ENCODE measurements at places on chromosomes 2 and 18. TPM values are rescaled to one million over a fixed set of nuclear protein-coding genes. Genes with fewer than 3 reads are reported as not detected.

Gene SPTBN1
- total RNA-seq, result 277 TPM

Gene NYAP2
- total RNA-seq, result 0.19 TPM

Gene NAB1
- total RNA-seq, result 25.4 TPM

Gene LDLRAD4
- total RNA-seq, result 40.1 TPM

Gene AMER3
- not detected for total RNA-seq

Gene CNNM3
- total RNA-seq, result 5.6 TPM

Gene SIX2
- 7.4 TPM for total RNA-seq

Gene CCDC74B
- total RNA-seq, result 3.0 TPM

Gene GNLY
- not detected for total RNA-seq

Gene PKDCC
- total RNA-seq, result 6.9 TPM

Gene CFC1
- total RNA-seq, result not detected

Gene NEU2
- total RNA-seq, result not detected

Gene NPHP1
- total RNA-seq, result 3.3 TPM

Gene NCKAP5
- total RNA-seq, result 2.7 TPM

- peaks cover 15% of the 10 kb centered on the region for H3K4me1 ChIP-seq
- H3K36me3 ChIP-seq, result no peaks in the 10 kb centered on the region
- no peak overlapping the region for H3K4me3 ChIP-seq
- DNase-seq, result peak; percentile 95
- no peaks in the 10 kb centered on the region for H3K27me3 ChIP-seq
Measured at GRCh38 chr2:196601430-196602306, 37.8 kb upstream of the CCDC150 start.

- DNase-seq, result no peak
- H3K27ac ChIP-seq, result no peak overlapping the region
Measured at GRCh38 chr2:11903085-11903606, 156.7 kb downstream of the LPIN1 start.

DNA sequence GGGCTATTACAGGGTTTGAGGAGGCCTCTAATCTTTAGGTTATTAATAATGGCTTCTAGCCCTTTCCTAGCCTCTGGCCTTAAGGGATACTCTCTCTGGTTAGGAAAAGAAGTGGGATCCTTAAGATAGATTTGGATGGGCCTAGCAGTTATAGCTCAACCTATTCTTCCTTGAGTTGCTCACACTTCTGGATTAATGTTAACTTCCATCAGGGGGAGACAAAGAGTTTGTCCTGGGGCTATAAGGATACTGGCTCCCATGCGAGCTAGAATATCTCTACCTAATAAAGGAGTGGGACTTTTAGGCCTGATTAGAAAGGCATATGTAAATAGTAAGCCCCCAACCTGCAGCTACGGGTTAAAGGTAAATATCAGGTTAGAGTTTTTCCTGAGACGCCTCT, 14.3 kb upstream of the PTH2R start:
- H3K27ac ChIP-seq, result no peak overlapping the region
- H3K36me3 ChIP-seq, result no peaks in the 10 kb centered on the region

DNA sequence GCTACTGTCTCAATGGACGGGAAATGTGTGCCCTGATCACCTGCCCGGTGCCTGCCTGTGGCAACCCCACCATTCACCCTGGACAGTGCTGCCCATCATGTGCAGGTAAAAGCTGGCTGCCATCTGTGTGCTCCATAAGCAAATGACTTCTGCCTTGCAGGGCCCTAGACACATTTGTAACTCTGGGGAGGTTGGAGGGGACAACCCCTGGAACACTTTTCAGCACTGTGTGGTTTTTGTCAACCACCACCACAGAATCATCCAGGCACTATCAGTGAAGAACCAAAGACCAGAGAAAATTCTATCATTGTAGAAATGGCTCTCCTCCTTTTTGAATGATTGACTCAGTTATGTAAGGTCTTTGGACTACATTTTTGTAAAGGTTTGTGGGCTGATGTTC, 84.3 kb downstream of the FEZ2 start:
- no peaks in the 10 kb centered on the region for H3K27me3 ChIP-seq
- DNase-seq, result no peak
- no peak overlapping the region for H3K27ac ChIP-seq
- H3K4me3 ChIP-seq, result no peak overlapping the region
- peaks cover 87% of the 10 kb centered on the region for H3K36me3 ChIP-seq
- H3K4me1 ChIP-seq, result no peaks in the 10 kb centered on the region

GRCh38 chr2:238874330-238875050, 26.6 kb downstream of the TWIST2 start:
- H3K36me3 ChIP-seq, result no peaks in the 10 kb centered on the region
- no peak for DNase-seq
- H3K4me3 ChIP-seq, result no peak overlapping the region
- H3K4me1 ChIP-seq, result no peaks in the 10 kb centered on the region
- no peaks in the 10 kb centered on the region for H3K27me3 ChIP-seq

DNA sequence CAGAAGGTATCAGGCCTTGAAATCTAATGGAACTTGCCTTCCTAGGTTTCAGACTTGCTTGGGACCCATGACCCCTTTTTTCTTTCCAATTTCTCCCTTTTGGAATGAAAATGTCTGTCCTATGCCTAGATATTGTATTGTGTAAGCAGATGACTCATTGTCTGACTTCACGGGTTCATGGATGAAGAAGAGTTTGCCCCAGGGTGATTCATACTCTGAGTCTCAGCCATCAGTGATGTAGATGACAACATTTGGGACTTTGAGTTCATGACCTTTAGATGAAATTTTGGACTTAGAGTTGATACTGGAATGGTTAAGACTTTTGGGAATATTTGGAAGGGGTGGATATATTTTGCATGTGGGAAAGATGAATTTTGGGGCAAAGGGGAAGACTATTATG, 11.2 kb upstream of the SCYGR5 start:
- no peaks in the 10 kb centered on the region for H3K27me3 ChIP-seq
- DNase-seq, result peak; percentile 87
- no peak overlapping the region for H3K4me3 ChIP-seq
- peak overlapping the region; percentile 21 for H3K27ac ChIP-seq
- H3K4me1 ChIP-seq, result peaks cover 7% of the 10 kb centered on the region
- no peaks in the 10 kb centered on the region for H3K36me3 ChIP-seq

DNA sequence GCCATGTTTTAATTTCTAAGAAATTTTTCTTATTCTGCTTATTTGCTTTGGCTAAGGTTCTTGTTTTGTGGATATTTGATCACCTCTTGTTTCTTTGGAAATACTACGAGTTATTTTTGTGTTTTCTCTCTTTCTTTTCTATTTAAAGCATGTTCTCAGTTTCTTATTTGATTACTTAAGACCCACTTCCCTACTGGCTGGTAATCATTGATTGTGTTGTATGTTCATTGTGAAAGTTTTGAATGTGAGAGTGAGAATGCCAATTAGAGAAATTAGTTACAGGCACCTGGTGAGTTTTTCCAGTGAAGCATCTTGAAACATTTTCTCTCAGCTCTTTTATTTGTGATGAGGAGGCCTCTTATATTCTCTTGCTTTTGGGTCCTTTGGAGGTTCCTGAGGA, 226.7 kb upstream of the MC4R start:
- no peaks in the 10 kb centered on the region for H3K36me3 ChIP-seq
- no peak overlapping the region for H3K27ac ChIP-seq
- no peak overlapping the region for H3K4me3 ChIP-seq
- no peaks in the 10 kb centered on the region for H3K27me3 ChIP-seq

GRCh38 chr2:133500917-133501316, 67.3 kb downstream of the NCKAP5 start:
- no peak for DNase-seq
- no peak overlapping the region for H3K27ac ChIP-seq
- peaks cover 13% of the 10 kb centered on the region for H3K4me1 ChIP-seq
- no peaks in the 10 kb centered on the region for H3K36me3 ChIP-seq

DNA sequence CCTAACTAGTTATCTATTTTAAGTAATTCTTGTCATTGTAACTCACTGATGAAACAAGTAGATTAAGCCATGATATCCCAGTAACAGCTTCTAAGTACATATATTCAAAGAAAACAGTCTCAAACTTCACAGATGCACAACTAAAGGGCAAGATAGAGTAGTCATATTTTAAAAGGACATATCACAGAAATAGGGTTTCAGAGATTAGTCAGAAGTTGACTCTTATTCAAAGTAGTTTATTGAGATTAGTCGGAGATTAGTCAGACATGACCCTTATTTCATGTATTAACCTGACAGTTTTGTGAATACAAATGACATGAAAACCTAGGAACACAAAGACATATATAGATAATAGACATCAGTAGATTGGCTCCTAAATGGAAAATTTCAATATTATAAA, 15.9 kb upstream of the CHAC2 start:
- peak; percentile 45 for DNase-seq
- H3K27ac ChIP-seq, result no peak overlapping the region
- H3K4me3 ChIP-seq, result no peak overlapping the region
- peaks cover 9% of the 10 kb centered on the region for H3K4me1 ChIP-seq

DNA sequence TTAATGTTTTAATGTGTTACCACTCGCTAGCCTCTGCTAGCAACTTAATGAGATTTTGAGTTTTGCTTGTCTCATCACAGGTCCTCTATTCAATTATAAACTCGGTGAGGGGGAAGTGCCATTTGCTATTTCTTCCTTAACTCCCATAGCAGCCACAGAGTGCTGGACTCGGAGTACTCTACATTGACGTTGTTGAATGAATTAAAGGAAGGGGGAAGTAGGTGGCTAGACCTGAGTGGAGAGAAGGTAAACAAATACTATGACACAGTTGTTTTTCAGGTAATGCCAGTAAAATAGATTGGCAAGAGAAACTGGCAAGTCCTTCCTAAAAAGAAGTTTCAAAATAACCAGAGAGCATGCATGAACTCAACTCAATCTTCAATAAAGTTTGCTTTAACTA, 339.3 kb downstream of the HRH4 start:
- no peaks in the 10 kb centered on the region for H3K36me3 ChIP-seq
- no peaks in the 10 kb centered on the region for H3K4me1 ChIP-seq
- no peaks in the 10 kb centered on the region for H3K27me3 ChIP-seq

GRCh38 chr2:183519371-183520056, 395.3 kb downstream of the NUP35 start:
- no peak for DNase-seq
- H3K4me1 ChIP-seq, result no peaks in the 10 kb centered on the region
- H3K4me3 ChIP-seq, result no peak overlapping the region

DNA sequence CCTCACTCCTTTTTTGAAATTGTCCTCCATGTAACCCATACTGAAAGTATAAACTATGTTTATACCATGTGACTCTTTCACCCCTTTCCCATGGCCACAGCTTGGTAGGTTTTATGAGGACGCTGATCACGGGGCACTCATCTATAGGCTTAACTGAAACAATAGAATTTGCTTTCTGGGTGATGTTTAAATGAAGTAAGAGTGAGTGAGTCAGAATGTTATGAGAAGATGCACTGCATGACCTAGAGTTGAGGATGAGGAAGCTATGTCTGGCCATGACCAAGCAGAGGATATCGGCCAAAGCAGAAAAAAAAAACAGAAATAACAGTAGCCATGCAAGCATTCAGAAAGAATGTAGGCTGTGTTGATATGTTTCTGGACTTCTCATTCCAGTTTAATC, 34.9 kb downstream of the SCN1A start:
- no peak overlapping the region for H3K4me3 ChIP-seq
- no peak overlapping the region for H3K27ac ChIP-seq
- H3K36me3 ChIP-seq, result no peaks in the 10 kb centered on the region
- H3K4me1 ChIP-seq, result no peaks in the 10 kb centered on the region
- H3K27me3 ChIP-seq, result no peaks in the 10 kb centered on the region

DNA sequence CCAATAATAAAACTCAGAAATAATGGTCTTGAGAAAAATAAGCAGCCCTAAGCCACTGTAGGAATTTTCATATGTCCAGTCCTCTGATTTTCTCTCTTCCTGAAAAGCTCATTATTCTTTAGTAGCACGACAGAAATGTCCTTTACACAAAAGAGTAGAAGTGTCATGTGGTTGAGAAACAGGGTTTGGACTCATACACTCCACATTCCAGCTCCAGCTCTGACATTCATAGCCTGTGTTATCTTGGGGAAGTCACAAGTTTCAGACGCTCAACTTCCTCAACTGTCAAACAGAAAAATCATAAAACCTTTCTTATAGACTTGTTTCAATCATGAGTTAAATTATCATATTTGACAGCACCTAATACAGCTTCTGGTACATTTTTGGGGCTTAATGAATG, 511.5 kb downstream of the TNS1 start:
- no peaks in the 10 kb centered on the region for H3K27me3 ChIP-seq
- no peaks in the 10 kb centered on the region for H3K36me3 ChIP-seq
- H3K4me1 ChIP-seq, result peaks cover 12% of the 10 kb centered on the region

DNA sequence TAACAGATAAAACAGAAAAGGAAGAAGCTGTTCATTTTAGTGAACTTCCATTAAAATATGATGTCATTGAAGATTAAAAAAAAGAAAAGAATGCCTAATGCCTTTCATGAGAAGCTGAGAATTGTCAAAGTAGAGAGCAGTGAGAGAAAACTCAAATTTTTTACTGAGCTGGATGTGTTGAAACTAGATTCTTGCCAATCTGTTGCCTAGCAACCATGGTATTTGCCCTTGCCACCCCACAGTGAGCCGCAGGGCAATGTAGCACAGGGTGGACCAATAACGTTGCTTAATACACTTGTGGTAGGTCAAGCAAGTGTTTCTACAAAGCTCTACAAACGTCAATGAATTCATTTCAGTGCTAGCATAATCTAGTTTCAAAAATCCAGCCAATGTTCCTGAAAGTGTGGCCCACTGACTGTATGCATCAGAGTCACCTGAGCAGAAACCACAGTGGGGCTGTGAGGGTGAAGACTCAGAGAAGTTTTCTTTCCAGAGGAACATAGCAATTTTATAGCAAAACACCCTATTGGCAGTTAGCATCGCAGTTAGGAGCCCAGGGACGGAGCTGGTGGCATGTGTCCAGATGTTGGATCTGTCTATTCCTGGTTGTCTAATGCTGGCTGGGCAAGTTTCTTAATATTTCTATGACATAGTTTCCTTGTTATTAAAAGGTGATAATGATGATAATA, 132.2 kb downstream of the DOCK10 start:
- H3K27me3 ChIP-seq, result no peaks in the 10 kb centered on the region
- no peak overlapping the region for H3K27ac ChIP-seq
- no peaks in the 10 kb centered on the region for H3K36me3 ChIP-seq
- H3K4me3 ChIP-seq, result no peak overlapping the region

GRCh38 chr18:31633392-31634330, 42.0 kb downstream of the TTR start:
- no peaks in the 10 kb centered on the region for H3K4me1 ChIP-seq
- no peak for DNase-seq
- H3K27ac ChIP-seq, result no peak overlapping the region
- H3K27me3 ChIP-seq, result no peaks in the 10 kb centered on the region
- no peaks in the 10 kb centered on the region for H3K36me3 ChIP-seq

GRCh38 chr2:203814661-203815540, 52.7 kb upstream of the CTLA4 start:
- H3K27ac ChIP-seq, result no peak overlapping the region
- H3K4me3 ChIP-seq, result no peak overlapping the region
- peak; percentile 70 for DNase-seq
- no peaks in the 10 kb centered on the region for H3K36me3 ChIP-seq

- H3K36me3 ChIP-seq, result no peaks in the 10 kb centered on the region
- H3K27ac ChIP-seq, result no peak overlapping the region
- no peak overlapping the region for H3K4me3 ChIP-seq
Measured at GRCh38 chr2:218807626-218808025, 24.0 kb downstream of the PRKAG3 start.

- H3K27ac ChIP-seq, result peak overlapping the region; percentile 35
- no peak overlapping the region for H3K4me3 ChIP-seq
- H3K4me1 ChIP-seq, result peaks cover 20% of the 10 kb centered on the region
- DNase-seq, result peak; percentile 63
- H3K36me3 ChIP-seq, result no peaks in the 10 kb centered on the region
- no peaks in the 10 kb centered on the region for H3K27me3 ChIP-seq
Measured at GRCh38 chr2:29522951-29523669, 398.3 kb downstream of the ALK start.

GRCh38 chr2:144131042-144131441, 388.9 kb downstream of the ZEB2 start:
- H3K4me1 ChIP-seq, result no peaks in the 10 kb centered on the region
- no peaks in the 10 kb centered on the region for H3K36me3 ChIP-seq
- H3K27me3 ChIP-seq, result no peaks in the 10 kb centered on the region
- peak; percentile 35 for DNase-seq
- no peak overlapping the region for H3K27ac ChIP-seq
- no peak overlapping the region for H3K4me3 ChIP-seq

- peaks cover 15% of the 10 kb centered on the region for H3K4me1 ChIP-seq
- H3K36me3 ChIP-seq, result peaks cover 3% of the 10 kb centered on the region
Measured at GRCh38 chr18:2570772-2571199, 519 bp downstream of the METTL4 start.

Measured in astrocyte (in vitro differentiated cells and primary cell).